Fibroblast of lung (primary cell): ENCODE measurements at places on chromosomes 11 and 22.

DNA sequence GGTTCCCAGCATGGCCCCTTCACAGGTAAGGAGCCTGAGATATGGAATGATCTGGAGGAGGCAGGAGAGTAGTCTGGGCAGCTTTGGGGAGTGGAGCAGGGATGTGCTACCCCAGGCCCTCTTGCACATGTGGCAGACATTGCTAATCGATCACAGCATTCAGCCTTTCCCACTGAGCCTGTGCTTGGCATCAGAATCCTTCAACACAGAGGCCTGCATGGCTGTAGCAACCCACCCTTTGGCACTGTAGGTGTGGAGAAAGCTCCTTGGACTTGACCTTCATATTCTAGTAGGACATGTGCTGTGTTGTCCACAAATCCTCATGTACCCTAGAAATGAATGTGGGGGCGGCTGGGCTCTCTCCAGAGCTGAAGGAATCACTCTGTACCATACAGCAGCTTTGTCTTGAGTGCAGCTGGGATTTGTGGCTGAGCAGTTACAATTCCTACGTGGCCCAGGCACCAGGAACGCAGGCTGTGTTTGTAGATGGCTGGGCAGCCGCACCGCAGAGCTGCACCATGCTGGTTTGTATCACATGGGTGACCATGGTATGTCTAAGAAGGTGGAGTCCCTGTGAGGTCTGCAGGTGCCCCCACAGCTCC, 21.8 kb upstream of the PPP6R3 start:
- DNase-seq = no peak
- H3K4me3 ChIP-seq = no peak overlapping the region

DNA sequence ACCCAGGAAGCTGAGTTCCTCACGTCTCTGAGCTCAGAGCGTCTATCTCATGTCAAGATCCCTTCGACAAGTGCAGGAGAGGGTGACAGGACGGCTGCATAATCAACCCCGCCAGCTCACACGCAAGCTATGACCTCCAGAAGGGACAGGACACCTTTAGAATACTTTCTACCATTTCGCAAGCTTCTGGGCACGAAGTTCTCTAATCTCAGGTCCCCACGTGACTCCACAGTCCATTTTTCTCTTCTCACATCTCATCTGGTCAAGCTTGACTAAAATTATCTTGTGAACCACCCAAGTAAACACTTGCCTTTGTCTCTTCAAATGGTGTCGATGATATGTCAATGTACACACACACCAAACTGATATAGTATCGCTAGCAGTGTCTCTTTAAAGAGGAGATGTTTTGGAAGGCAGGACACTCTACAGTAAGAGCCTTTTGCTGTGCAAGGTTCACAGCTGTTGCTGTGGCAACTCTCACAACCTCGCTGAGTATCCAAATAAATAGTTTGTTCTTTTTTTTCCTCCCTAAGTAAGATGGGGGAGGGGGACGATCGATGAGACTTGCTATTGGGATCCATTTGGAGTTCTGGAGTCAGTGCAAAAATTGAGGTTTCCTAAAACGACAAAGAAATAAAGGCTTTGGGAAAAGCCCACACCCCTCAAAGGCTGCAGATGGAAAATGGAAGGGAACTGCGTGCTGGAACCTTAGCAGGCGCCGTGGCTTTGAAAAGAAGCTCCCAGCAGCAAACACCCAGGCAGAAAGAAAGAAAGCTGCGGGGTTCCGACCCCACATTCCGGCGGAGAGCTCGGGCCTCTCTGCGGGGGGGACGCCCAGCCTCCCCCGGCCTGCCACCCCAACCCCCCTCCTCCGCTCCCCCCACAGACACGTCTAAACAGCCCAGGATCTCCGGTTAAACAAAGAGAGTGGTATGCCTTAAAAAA, 215.4 kb upstream of the UBASH3B start:
- no peaks in the 10 kb centered on the region for H3K36me3 ChIP-seq
- peaks cover 22% of the 10 kb centered on the region for H3K27me3 ChIP-seq
- peak overlapping the region; percentile 20 for H3K27ac ChIP-seq
- DNase-seq = peak; percentile 36
- no peaks in the 10 kb centered on the region for H3K4me1 ChIP-seq

DNA sequence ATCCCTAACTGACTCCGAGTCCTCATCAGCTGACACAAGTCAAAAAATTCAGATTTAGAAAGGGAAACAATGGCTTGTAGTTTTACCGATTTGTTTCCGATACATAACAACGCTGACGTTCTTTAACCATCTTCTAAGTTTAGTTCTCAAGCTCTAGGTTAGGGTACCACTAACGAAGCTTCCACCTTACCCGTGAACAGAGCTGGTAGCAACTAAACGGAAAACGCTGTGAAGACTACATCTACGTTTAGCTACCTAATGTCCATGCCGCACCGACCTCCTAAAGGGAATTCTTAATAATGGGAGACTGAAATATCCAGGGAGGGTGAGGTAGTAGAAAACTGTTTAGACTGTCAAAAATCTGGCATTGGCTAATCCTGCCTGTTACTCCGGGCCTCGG, 1.0 kb downstream of the NUP98 start:
- DNase-seq = no peak
- H3K27ac ChIP-seq = peak overlapping the region; percentile 96
- peaks cover 2% of the 10 kb centered on the region for H3K4me1 ChIP-seq
- H3K36me3 ChIP-seq = no peaks in the 10 kb centered on the region
- no peaks in the 10 kb centered on the region for H3K27me3 ChIP-seq

DNA sequence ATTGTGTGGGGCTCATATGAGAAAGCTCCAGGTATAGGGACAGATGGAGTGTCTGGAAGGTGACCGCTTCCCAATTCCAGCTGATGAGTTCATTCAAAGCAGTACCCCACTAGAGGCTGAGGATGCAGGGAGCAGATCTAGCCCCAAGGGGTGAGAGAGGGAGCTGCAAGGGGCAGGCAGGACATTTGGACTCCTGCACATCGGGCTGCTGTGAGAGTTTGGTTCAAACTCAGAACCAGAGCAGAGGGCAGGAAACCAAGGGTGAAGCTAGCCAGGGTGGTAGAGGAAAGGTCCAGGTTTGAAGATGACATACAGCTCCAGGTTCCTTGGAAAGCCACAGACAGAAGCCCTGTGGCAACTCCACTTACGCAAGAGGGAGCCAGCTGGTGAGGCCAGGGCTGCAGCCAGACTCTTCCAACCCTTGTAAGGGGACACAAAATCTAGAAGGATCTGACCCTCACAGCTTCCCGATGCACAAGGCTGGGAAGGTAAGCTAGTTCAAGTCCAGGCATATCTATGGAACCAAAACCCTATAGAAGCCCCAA, 1.9 kb downstream of the CSNK2A3 start:
- H3K4me1 ChIP-seq = peaks cover 10% of the 10 kb centered on the region
- no peak for DNase-seq
- no peaks in the 10 kb centered on the region for H3K36me3 ChIP-seq
- no peak overlapping the region for H3K27ac ChIP-seq

DNA sequence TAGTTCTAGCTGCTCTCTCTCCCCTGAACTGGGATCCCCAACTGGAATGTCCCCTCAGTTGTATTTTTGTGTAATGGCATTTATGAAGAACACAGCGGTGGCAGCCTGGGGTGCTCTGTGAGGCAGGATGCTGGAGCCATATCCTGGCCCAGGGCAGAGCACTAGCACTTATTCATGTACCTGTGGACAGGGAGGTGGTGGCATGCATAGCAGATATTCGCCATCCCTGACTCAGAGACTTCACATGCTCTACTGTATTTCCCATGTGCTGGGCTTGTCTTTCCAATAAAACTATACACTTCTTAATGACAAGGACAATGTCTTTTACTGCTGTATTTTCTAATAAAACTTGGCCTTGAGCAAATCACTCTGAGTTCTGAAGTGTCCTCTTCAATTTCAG, 125.3 kb downstream of the ADAMTS15 start:
- no peak overlapping the region for H3K4me3 ChIP-seq
- DNase-seq = no peak
- no peaks in the 10 kb centered on the region for H3K4me1 ChIP-seq
- no peaks in the 10 kb centered on the region for H3K36me3 ChIP-seq
- H3K27me3 ChIP-seq = no peaks in the 10 kb centered on the region

- H3K4me3 ChIP-seq = no peak overlapping the region
- no peaks in the 10 kb centered on the region for H3K4me1 ChIP-seq
- no peak overlapping the region for H3K27ac ChIP-seq
- peaks cover 8% of the 10 kb centered on the region for H3K27me3 ChIP-seq
- H3K36me3 ChIP-seq = no peaks in the 10 kb centered on the region
- peak; percentile 11 for DNase-seq
These were observed 1337.8 kb downstream of the BRD1 start for GRCh38 chr22:48489551-48490499.

DNA sequence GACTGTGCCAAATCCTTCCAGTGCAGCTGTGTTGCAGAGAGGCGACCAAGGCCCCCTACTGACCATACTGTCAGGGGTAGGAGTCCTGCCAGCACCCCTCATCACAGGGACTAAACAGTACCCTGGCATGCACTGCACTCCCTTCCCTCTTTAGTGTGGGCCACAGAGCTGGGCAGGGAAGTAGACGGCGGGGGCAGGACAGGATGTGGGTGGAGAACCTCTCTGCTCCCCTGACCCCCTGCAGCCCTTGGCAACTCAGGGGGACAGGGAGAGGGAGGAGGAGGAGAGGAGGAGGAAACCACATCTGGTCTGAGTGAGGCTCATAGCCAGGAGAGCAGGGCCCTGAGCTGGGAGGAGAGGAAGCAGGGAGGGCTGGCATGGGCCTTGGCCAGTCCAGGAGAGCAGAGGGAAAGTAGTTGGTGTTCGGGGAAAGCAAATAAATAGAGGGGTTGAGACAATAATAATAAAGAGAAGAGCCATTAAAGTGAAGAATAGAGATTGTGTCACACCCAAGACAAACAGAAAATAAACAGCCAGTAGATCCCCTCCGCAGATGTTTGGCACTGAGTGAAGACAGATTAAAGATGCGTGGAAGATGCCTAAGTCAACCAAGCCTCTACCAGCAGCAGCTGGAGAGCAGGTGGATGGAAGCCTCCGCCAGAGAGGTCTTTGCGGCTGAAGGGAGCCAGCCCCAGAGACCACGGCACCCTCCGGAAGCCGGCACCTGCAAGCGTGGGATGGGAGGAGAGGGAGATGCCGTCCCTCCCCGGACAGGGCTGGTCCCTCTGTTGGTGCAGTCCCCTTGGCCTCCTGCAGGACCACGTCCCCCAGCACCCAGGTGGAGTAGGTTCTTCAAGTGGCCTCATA, 61.5 kb downstream of the RPUSD4 start:
- H3K27me3 ChIP-seq = peaks cover 7% of the 10 kb centered on the region
- no peaks in the 10 kb centered on the region for H3K36me3 ChIP-seq
- H3K27ac ChIP-seq = no peak overlapping the region
- peak; percentile 69 for DNase-seq
- no peak overlapping the region for H3K4me3 ChIP-seq
- H3K4me1 ChIP-seq = peaks cover 11% of the 10 kb centered on the region

GRCh38 chr11:71933141-71933933, 4.5 kb downstream of the RNF121 start:
- DNase-seq = no peak
- H3K36me3 ChIP-seq = no peaks in the 10 kb centered on the region
- H3K27ac ChIP-seq = no peak overlapping the region
- no peak overlapping the region for H3K4me3 ChIP-seq

DNA sequence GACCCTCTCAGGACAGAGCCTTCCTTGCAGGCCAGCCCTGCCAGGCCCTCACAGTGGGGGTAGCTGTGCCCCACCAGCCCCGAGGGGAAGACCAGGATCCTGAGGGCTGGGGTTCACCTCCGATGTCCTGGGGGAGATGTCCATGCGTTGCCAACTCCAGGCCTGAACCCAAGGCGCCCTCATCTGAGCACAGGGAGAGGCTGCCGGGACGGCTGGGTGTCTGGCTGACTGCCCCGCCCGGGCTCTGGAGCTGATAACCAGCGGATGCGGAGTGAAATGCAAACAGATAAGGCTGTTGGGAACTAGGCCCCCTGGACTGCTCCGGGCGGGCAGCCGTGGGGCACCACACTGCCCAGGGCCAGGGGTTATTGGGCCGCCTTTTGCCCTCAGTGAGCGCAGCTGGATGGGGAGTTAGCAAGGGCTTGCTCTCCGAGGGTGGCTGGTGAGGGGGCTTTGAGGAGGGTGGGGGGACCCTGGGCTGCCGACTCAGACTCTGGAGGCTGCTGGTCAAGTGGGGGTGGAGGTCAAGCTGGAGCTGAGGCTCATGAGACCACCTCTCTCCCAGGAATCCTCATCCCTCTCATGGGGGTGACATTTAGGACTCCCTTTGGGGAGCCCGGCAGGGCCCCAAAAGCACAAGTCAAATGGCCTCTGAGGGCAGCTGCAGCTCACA, 5.6 kb upstream of the MUC6 start:
- DNase-seq = no peak
- H3K27ac ChIP-seq = no peak overlapping the region
- no peaks in the 10 kb centered on the region for H3K36me3 ChIP-seq

DNA sequence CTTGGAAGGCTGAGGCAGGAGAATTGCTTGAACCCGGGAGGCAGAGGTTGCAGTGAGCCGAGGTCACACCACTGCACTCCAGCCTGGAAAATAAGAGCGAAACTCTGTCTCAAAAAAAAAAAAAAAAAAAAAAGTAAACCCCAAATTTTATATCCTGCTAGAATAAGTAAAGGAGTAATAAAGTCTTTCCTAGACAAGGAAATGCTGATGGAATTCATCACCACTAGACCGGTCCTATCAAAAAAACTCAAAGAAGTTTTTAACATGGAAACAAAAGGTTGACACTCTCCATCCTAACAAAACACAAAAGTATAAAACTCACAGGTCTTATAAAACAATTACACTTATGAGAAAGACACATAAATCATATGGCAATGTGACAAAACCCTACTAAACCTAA, 213.9 kb downstream of the SBF2 start:
- no peak overlapping the region for H3K4me3 ChIP-seq
- no peak for DNase-seq
- H3K27ac ChIP-seq = no peak overlapping the region
- no peaks in the 10 kb centered on the region for H3K36me3 ChIP-seq
- peaks cover 2% of the 10 kb centered on the region for H3K4me1 ChIP-seq

DNA sequence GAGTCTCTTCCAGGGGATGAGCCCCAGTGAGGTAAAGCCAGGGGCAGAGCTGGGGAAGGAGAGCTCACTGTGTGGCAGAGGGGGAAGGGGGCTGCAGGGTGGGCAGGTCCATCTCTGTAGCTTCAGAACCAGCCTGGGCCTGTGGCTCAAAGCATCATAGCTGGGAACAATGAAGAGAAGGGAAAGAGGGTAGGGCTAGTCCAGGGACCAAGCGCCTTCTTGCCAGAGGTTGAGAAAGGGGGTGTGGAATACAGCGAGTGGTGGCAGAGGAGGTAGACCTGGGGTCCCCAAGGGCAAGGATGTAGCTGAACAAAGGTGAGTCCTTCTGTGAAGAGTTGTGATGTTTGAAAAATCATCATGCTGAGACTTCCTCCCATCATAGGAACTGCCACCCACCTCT, 1.2 kb upstream of the PLA2G3 start:
- H3K36me3 ChIP-seq = no peaks in the 10 kb centered on the region
- H3K27ac ChIP-seq = no peak overlapping the region
- H3K27me3 ChIP-seq = peaks cover 13% of the 10 kb centered on the region
- H3K4me3 ChIP-seq = no peak overlapping the region
- no peak for DNase-seq

DNA sequence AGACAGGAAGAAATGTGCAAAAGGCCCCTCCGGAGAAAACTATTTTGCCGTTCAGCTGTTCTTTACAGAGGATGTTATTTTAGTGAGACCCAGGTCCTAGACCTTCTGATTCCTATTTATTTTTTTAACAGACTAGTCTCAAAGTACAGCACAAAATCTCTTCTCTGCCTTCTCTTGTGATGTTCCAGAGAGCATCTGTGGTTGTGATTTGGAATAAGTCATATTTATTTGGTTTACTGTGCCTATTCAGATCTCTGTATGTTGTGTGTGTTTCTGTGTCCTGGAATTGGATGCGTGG, 20.1 kb downstream of the LHFPL7 start:
- no peaks in the 10 kb centered on the region for H3K4me1 ChIP-seq
- H3K36me3 ChIP-seq = no peaks in the 10 kb centered on the region
- no peak overlapping the region for H3K27ac ChIP-seq
- no peaks in the 10 kb centered on the region for H3K27me3 ChIP-seq
- peak; percentile 2 for DNase-seq
